Stimulated activated naive CD8-positive, alpha-beta T cell treated with anti-CD3 and anti-CD28 coated beads, Interleukin-15, amount 100 ng/mL, for 72 hours (primary cell): ENCODE measurements at places on chromosomes 3 and 15.

GRCh38 chr3:141788149-141788548 lies 24.9 kb downstream of the GRK7 start:
- DNase-seq = no peak

DNA sequence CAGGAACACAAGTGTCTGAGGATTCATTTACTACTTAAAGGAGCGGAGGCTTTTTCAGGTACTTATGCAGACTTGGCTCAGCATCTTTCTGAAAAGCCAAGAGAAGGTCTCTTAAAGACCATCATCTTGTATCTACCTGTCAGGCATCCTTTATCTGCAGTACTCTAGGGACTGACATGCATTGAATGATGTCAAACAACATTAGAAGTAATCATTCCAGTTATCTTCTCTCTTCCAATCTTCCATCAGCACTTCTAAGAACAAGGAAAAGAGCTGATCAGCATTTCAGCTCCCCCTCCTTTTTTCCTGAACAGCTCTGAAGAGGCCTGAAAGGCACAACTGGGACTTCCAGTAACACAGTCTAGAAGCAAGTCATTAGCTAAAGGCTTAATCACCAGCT lies 214.8 kb downstream of the KCNH8 start:
- DNase-seq = no peak

DNA sequence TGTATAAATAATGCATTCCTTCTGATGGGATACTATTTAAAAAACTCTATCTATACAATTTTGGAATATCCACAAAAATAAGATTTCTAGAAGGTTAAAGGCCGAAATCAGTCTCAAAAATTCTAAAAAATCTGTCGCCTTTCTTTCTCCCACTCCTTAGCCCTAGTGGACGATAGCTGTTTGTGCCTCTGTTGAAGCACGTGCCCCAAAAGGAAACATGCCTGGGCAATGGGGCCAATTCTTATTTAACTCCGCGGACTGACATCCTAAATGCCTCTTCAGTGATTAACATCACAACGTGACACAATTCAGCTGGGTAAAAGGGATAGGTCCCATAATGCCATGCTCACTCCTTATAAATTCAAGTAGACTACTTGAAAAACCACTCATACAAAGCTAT lies 65.1 kb downstream of the GAP43 start:
- DNase-seq = no peak

DNA sequence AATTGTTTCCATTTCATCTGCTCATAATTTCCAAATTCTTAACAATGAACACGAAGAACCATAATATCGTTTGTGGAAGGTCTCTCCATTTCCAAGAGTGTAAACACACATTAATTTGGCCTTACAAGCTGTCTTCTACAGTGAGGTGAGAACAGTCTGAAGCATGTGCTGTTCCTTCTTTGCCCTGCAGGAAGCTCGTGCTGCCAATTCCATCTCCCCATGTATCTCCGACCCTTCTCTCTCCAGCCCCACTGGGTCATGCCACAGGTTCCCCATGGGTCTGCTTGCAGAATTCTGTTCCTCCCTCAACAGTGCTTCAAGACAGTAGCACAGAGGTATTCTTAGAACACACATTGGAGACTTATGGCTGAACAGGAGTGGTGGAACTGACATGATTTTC lies 70.5 kb downstream of the CHSY1 start:
- DNase-seq = no peak

DNA sequence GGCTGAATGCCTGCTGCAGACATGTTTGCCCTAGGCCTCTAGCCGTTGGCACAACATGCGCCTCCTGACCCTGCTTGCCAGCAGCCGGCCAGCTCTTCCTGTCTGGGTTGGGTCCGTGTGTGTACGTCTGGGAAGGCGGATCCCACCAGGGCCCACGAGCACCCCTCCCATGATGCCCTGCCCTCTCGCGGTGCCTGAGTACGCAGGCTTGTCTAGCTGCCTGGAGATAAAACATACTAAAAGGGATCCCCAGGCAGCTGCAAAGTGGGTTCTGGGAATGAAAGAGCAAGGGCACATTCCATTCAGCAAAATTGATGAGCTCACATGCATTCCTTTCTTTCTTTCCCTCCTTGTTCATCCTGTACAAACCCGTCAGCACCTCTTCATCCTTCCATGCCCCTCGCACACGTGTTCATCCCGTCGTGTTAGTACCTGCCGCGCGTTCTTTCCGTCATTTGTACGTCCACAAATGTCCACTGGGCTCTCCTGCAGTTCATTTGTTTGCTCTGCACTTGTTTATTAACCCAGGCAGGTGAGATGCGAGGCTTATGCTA lies 74.3 kb downstream of the FBLN2 start:
- no peak for DNase-seq

DNA sequence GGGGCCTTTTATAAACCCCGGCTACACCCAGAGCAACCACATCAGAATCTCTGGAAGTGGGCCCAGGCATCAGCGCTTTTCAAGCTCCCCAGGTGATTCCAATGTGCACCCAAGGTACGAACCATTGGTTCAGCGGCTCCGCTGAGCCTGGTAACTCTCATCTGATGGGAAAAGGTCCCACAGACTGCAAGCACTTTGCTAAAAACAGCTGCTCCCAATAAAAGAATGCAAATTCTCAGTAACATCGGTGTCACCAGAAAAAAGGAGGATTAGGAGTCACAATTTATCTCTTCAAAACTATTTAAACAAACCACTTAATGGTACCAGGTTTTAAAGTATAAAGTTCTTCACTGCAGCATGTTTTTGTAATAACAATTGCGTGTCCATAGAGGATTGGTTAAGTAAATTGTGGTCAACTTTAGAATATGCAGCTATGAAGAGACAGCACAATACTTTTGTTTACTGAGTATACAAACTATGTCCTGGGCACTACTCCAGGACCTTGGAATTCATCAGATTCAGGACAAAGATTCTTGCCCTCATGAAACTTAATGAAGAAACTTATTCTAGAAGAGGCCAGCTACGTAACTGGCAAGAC lies 660.7 kb upstream of the ADAMTS9 start:
- DNase-seq = no peak

GRCh38 chr3:55646121-55646520 lies 159.0 kb upstream of the WNT5A start:
- DNase-seq = no peak

DNA sequence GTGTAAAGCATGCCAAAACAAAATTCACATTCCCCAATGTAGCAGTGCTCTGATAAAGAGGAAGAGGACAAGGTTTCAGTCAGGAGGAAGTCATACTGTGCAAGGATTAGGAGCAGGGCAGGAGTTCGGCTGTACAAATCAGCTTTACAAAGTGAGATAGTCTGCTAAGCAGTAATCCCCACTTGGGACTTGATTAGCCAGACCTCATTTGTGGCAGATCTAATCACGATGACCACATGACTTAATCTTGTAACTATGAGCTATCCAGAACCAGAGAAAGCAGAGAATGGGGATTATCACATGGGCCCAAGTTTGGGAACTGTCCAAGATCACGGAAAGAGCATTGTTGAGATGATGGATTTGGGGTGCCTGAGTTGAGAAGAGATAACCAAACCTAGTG lies 7.8 kb downstream of the DCBLD2 start:
- no peak for DNase-seq

DNA sequence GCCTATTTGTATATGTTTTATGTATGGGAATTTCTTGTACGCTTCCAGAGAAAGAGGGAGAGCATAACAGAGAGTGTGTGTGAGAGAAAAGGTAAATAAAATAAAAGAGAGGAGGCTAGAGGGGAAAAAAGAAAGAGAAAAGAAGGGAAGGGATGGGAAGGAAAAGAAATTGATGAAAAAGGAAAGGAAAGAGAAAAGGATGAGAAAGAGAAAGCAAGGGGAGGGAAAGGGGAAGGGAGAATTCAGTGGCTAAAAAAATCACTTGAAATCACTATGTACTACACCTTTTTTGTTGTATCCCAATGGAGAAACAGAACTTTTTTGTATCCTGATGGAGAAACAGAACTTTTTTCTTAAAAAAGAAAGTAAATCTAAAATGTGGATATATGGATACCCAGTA lies 165.5 kb upstream of the MBNL1 start:
- DNase-seq = no peak

DNA sequence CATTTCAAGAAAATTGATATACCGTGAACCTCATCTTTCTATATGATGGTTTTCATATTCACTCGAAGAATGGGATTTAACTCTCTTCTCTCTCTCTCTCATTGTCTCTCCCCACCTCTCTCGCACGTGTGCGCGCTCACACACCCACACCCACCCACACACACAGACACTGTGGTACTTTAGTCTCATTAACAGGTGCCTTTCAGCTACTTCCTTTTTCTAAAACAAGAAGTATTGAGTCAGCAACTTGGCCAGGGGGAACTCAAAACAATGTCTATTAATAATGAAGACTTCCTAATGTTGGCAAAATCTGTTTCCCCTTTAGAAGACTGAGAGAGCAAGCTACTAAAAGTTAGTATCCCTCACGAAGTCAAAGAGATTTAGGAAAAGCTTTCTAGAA lies 150.7 kb downstream of the TMCO5A start:
- no peak for DNase-seq

- DNase-seq = no peak
Observed at GRCh38 chr15:76418352-76419140, 82.0 kb downstream of the ISL2 start.

DNA sequence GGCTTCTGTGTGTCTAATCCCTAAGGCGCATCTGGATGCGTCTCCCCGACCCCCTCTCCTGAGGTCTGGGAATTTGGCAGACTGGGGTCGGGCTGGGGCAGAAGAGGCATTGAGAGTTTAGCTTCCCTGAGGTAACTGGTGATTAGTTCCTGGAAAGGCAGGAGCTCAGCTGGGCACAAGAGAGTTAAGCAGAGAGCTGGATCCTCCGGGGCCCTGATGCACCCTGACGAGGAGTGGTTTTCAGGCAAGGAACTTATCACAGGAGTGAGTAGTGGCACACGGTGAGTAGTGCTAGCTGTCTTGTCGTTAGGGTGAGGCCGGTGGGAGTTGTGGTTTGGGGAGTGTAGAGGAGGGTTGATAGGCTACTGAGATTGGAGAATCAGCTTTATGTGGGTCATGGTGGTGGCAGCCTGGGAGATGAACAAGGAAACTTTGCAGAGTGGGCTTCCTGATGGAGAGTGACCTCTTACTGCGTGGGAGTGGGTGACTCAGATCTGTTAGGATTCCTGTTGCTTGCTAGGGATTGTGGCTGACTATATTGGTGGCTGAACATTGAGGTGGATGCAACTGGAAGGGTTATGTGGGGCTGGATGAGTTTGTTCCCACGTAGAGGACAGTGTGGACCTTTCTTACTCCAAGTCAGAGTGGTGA lies 897 bp downstream of the RAD54L2 start:
- DNase-seq = peak; percentile 38

- no peak for DNase-seq
Observed at GRCh38 chr3:43288366-43288765, 2.0 kb downstream of the SNRK start.
